ENCODE measurements at places on chromosomes 3 and 15.

DNA sequence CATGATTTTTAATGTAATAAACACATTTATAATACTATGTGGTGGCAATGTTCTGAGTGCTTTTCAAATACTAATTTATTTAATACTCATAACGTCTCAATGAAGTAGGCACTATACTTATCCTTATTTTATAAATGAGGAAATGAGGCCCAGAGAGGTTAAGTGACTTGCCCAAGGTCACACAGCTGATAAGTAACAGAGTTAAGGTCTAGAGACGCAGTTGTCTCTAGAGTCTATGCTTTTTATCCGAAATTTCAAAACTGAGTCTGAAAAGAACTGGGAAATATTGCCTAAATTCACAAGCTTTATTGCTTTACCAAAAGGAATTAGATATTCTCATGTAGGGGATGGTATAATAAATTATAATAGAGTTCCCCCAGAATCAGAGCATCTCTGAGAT is 31.4 kb upstream of the MAGEF1 start:
- no peak for DNase-seq

DNA sequence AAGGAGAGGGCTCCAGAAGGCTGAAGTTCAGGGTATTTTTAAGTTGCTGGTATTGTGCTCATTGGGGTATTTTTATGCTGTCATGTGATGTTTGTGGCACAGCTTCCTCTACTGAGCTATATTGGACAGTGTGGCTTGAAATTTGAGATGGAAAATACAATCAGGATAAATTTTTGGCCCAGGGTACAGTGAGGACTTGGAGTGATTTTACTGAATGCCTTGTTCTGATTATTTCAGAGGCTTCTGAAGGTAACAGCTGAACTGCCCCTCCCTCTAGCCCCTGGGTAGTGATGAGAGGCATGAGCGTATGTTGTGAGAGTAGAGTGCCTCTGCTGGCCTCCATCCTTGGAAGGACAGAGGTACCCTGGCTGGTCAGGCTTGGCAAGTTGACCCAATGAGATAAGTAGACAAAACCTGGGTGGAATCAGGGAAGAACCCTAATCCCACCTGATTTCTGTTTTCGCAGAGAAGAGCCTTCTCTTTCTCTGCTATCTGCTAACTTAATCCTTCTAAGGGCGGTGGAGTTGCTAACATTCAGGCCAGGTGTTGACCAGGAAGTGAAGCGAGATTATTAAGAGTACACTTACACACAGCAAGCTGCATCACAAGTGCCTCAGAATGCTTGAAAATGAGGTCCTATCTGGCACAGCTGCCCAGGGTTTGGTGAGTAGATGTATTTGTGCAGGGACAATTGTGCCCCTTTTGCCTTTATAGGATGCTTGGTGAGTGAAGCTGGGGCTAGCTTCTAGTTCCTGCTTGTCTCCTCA is 98.1 kb upstream of the CLSTN2 start:
- DNase-seq, result peak; percentile 24

DNA sequence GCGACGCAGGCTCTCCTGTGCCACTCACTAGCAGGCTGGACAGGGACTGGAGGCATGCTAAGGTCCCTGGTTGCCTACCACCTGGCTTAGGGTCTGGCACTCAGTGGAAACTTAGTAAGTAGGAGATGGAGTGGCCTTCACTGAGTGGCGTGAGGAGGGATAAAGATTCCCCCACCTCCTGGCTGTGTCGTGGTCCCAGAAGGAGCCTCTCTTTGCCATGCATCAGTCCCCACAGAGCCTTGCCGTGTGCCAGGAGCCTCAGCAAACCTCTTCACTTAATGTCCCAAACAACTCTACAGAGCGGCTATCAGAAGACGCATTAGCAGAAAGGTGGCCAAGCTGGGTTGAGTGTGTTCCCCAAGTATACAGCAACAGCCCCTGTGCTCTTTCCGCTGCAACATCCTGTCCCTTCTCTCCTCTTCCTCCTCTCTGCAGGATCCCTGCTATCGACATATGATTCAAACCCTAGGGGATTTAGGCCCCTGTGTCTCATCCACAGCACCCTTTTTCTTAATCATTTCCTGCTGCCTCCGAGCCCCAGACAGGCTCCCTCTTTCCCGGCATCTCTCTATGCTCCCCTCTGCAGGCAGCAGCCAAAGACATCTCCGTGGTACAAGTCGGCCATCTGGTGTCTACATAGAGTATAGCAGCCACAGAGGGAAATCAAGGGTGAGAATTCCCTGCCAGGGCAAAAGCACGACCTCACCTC is 66.7 kb downstream of the SLC6A1 start:
- DNase-seq, result peak; percentile 27

DNA sequence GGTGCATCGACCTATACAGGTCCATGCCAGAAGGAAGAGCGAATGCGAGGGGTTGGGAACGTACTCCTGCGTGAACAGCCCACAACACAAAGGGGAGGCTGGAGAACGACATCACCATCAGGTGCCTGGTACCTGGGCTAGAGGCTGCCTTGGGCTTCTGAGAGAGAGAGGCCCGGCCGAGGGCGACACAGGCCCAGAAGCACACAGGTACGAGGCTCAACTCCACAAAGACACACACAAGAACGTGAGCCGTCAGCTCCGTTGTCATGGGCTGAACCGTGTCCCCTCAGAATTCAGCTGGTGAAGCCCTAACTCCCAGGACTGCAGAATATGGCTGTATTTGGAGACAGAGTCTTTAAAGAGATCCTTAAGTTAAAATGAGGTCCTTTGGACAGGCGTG is 134.3 kb downstream of the ATP10A start:
- DNase-seq, result no peak

DNA sequence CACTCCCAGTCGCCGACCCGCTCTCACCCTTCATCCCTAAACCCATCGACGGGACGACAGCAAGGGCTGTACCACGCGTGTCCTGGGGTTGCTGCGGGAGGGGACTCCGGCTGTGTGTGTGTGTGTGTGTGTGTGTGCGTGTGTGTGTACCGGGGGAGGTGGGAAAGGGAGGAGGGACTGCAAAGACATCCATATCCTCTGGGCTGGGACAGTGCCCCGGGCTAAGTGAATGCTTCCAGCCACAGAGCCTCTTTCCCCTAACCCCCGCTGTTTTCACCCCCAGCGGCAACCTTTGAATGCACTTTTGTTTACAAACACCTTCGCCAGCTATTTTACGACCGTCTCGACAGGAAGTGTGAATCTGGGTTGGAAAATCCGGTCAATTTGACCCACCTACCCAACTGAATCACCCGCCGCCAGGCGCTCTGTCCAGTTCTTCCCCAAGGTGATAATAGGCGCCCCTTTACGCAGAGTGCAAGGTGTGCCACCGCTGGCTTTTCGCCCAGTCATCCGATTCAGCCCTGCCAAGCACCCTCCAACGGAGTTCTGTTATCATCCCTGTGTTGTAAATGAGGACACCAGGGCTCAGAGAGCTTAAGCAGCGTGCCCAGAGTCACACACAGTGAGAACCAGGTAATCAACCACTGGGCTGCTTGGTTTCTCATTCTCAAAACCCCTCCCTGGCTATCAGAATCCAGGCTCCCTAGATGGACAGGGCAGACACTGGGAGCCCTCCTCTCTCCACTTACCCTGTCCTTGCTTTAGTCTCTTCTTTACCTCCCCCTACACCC is 739 bp upstream of the AMOTL2 start:
- DNase-seq, result peak; percentile 64

- DNase-seq, result no peak
Observed at GRCh38 chr3:123447749-123448517, 957 bp downstream of the ADCY5 start.

DNA sequence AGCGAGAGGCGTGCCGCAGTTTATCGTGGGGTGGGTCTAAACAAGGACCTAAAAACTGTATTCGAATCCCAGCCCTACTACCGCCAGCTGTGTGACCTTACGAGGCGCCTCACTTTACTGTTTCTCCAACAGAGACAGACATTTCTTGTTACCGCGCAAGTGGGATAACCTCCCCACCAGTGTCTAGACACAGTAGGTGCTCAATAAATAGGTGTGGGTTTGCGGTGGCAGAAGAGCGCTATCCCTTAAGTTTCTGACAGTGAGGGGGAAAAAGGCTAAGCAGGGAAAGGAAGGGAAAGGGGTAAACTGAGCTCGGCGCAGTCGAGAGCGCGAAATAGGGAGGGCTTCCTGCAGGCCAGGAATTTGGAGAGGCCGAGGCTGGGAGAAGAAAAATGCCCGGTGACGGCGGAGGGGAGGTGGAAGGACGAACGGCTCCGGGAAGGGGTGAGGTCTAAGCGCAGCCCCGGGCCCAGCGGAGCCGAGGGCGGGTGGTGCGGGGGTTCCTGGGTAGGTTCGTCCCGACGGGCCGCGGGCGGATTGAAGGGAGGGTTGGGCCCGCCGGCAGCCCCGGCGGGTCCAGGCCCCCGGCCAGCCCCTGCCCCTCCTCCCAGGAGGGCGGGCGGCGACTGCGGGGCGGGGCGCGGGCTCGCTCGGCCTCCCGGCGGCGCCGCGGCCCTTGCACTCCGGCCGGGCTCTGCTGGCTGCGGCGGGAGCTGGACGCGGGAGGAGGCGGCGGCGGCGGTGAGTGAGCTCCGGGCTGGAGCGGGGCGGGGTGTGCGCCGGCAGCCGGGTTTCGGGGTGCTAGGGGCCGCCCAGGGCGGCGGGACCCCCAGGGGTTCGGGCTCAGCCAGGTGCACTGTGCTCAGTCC is at the start of gene CGNL1:
Gene CGNL1 (plus strand): TSS at position 679 of the 869 bp plus-strand sequence. CDS start 61,495 bp downstream, outside the sequence.
- DNase-seq, result peak; percentile 57

DNA sequence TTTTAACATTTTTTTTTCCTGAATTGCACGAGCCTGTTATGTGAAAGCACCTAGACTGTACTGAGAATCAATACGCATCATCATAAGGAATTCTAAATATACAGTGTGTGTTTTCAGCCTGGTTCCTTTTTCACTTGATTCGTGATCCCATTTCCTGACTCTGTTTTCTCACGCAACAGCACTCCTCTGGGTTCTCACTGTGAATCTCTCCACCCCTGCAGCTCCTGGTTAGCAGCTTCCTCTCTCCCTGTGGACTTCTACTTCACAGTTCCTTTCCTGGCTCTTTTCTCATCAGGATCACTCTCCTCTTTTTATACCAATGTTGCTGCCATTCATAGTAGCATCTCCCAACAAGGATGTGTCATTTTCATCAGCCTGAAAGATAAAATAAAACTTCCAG is 297.2 kb downstream of the CADM2 start:
- DNase-seq, result no peak

- DNase-seq, result no peak
Observed at GRCh38 chr3:186626254-186626847, 13.5 kb downstream of the AHSG start.

GRCh38 chr3:141294301-141294700 is 62.7 kb downstream of the PXYLP1 start:
- no peak for DNase-seq

DNA sequence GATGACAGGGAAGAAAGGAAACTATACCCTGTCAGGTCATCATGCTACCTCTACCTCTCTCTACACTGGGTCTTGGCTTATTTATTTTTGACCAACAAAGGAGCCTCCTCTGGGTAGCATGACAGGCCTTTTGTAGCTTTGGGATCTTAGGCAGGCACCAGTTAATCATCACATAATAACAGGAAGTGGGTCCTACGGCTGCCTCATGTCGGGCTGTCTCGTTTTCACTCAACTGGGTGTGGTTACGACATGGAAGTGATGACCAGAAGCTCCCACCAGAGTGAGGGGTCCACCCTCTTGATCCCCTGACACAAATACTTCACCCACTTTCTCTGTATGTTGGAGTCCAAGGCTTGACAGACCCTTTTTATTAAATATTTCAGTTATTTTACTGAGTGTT is 105.3 kb downstream of the CD47 start:
- peak; percentile 43 for DNase-seq

DNA sequence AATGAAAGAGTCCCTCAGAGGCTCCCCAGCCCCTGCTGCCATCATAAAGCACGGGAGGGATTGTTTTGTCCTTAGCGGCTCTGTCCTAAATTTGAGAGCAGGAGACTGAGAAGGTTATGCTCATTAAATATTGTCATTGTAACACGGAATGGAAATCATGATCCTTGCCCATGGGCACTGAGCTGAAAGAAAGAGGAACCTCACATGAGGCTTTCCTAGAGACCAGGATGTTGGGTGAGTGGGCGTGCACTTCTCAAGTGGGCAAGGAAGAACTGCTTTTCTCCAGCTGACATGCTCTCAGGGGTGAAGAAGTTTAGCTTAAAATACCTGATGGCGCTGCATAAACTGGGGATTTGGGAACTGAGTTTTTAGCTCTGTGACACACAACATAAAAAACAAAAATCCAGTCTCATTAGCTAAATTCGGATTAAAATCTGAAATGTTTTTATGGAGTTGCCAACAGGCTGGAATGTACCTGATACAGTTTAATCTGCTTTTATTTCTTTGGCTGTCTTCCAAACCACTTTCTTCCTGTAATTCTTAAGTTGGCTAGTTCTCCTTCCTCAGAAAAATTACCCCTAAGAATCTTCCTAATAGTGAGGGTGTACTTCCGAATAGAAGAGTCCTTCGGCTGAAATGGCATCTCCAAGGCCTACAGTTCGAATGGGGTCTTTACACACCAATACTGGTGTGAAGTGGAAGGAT is 31.7 kb downstream of the ADPGK start:
- peak; percentile 35 for DNase-seq

DNA sequence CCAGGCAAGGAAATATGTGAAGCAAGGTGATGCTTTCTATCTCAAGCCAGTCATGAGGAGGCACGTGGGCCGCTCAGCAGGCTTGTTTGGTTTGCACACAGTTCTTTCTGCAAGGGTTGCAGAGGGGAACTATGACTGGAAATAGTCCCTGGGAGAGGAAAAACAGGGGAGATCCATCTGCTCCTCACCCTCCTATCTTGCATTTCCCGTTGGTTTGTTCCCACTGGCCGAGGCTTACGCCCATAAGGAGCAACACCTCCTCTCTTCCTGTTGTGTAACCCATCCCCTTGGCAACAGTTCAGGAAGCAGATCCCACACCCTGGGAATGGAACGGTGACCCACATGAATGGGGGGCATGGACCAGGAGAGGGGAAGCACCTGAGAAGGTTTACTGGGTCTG is 72.1 kb upstream of the MAGI1 start:
- DNase-seq, result no peak

DNA sequence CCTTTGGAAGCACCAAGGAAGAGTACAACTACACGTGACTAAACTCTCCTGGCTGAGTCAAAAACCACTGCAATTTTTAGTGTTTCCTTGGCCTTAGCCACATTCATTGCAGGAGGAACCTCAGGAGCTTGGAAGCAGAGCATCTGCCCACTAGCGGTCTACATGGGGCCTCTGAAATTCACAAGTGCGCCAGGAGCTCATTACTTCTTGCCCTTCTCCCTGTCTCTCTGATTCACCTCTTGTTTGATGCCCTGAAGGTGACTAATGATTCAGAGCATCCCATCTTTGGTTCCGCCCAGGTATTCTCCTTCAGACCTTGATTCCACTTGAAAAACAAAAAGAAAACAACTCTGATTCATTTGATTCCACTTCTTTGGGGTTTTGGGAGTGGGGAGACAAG is 201.1 kb upstream of the LPP start:
- no peak for DNase-seq

DNA sequence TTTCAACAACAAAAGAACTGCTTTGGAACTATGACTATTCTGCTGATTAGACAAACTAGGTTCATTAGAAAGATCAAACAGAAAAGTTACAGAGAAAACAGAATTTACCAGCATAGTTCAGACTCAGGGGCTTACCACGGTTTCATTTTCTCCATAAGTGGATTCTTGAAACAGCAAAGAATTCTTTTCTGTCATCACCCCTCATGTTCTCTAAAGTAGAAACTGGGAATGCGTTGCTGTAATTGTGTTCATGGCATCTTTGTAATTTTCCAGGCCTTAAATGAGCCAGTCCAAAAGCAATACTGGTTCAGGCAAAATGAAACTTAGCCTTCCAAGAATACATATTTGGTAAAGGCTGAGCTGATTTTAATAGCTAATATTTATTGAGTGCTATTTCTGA is 287.8 kb downstream of the CHL1 start:
- no peak for DNase-seq
